ENCODE measurements at places on chromosomes 5 and 9. TPM values are rescaled to one million over a fixed set of nuclear protein-coding genes. Genes with fewer than 3 reads are reported as not detected.

GRCh38 chr9:91144769-91145168 lies 216.9 kb downstream of the AUH start:
- no peak overlapping the region for H3K4me3 ChIP-seq
- H3K27ac ChIP-seq = no peak overlapping the region
- no peak for DNase-seq
- no peaks in the 10 kb centered on the region for H3K4me1 ChIP-seq
- no peaks in the 10 kb centered on the region for H3K27me3 ChIP-seq
- H3K36me3 ChIP-seq = no peaks in the 10 kb centered on the region

GRCh38 chr9:122835313-122835731 lies 6.9 kb upstream of the PDCL start:
- H3K27me3 ChIP-seq = no peaks in the 10 kb centered on the region
- no peak overlapping the region for H3K27ac ChIP-seq
- H3K4me3 ChIP-seq = no peak overlapping the region
- H3K4me1 ChIP-seq = peaks cover 12% of the 10 kb centered on the region
- DNase-seq = no peak
- no peaks in the 10 kb centered on the region for H3K36me3 ChIP-seq

DNA sequence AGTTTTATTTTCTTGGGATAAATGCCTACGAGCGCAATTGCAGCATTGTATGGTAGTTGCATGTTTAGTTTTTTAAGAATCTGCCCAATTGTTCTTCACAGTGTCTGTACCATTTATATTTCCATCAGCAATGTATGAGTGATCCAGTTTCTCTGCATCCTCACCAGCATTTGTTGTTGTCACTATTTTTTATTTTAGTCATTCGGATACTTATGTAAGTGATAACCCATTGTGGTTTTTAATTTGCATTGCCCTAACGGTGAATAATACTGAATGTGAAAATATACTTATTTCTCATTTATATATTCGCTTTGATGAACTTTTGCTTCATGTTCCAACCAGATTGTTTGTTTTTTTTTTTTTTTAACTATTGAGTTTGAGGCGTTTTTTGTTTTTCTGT lies 33.7 kb upstream of the PWWP2A start:
- H3K27ac ChIP-seq = no peak overlapping the region
- no peaks in the 10 kb centered on the region for H3K27me3 ChIP-seq
- H3K36me3 ChIP-seq = no peaks in the 10 kb centered on the region
- H3K4me1 ChIP-seq = no peaks in the 10 kb centered on the region

DNA sequence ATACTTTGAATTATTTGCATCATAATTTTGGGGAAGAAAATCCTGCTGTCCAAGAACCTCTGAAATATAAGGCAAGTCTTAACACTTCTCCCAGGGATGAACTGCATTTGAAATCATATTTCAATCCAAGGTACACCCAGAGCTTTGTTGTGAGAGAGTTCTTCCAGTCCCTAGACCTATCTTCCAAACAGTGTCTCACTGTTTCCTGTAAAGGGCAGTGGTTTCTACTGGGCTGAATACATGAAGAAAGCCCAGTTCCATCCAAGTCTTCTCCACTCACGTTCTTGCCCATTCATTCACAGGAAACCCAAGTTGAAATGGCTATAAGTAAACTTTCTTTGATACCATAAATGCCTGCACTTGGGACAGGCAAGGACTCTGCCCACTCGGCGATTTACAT lies 108.3 kb upstream of the LHFPL2 start:
- H3K27ac ChIP-seq = no peak overlapping the region
- no peaks in the 10 kb centered on the region for H3K27me3 ChIP-seq
- no peak for DNase-seq
- H3K4me3 ChIP-seq = no peak overlapping the region
- no peaks in the 10 kb centered on the region for H3K4me1 ChIP-seq

FSTL4 gene
- not detected for total RNA-seq

- H3K27ac ChIP-seq = no peak overlapping the region
- peaks cover 17% of the 10 kb centered on the region for H3K4me1 ChIP-seq
- H3K27me3 ChIP-seq = no peaks in the 10 kb centered on the region
- no peak overlapping the region for H3K4me3 ChIP-seq
- H3K36me3 ChIP-seq = no peaks in the 10 kb centered on the region
These were observed 15.3 kb downstream of the FAM169A start for GRCh38 chr5:74850789-74851425.

GRCh38 chr9:134669399-134669955 lies 27.9 kb downstream of the COL5A1 start:
- H3K4me1 ChIP-seq = no peaks in the 10 kb centered on the region
- H3K4me3 ChIP-seq = no peak overlapping the region
- no peak for DNase-seq

ADAMTS12 gene
- not detected for total RNA-seq

GRCh38 chr5:83911367-83911919 lies 190.8 kb upstream of the HAPLN1 start:
- no peak overlapping the region for H3K4me3 ChIP-seq
- no peaks in the 10 kb centered on the region for H3K36me3 ChIP-seq
- H3K4me1 ChIP-seq = no peaks in the 10 kb centered on the region
- DNase-seq = no peak
- H3K27me3 ChIP-seq = no peaks in the 10 kb centered on the region

ADRA1B gene
- not detected for total RNA-seq

DEPDC1B gene
- total RNA-seq = 11.3 TPM

All from CD8-positive, alpha-beta memory T cell (primary cell).